ENCODE measurements at places on chromosomes 11 and 22.

DNA sequence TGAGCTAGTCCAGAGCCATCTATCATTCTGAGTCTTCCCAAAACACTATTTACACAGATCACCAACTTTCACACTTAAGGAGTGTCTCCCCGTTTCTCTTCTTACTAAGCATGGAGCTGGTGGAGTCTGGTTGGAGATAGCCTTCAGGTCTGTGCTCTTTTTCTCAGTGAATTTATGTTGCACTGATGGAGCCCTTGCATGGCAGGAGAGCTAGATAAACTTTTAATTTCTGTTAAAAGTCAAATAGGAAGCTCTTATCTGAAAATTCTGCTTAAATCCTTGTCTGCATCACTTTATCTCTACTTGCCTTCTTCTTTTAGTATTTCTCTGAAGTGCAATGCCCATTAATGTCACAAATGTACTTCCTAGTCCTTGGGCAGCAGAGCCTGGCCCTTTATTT, 63.4 kb downstream of the ST3GAL4 start:
- DNase-seq: no peak

GRCh38 chr22:22858559-22858937, 29.1 kb upstream of the IGLL5 start:
- no peak for DNase-seq

DNA sequence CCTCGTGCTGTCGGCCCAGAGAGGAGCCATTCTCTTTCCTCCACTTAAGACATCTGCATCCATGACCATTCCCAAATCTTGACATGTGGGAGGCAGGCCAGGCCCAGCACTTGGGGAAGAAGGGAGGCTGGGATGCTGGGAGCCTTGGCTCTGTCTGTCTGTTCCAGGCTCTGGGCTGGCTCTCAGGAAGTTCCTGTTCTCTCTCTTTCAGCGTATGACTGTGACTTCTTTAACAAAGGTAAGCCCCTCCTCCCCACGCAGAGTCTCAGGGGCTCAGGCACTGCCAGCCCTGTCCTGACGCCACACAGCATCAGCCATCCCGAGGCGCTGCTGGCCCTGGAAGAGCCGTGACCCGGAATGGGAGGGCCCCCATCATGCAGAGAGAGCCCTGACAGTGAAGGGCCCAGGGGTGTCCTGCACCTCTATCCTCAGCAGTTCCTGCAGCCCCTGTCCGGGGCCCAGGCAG, 52.4 kb downstream of the OTOG start:
- DNase-seq: no peak

DNA sequence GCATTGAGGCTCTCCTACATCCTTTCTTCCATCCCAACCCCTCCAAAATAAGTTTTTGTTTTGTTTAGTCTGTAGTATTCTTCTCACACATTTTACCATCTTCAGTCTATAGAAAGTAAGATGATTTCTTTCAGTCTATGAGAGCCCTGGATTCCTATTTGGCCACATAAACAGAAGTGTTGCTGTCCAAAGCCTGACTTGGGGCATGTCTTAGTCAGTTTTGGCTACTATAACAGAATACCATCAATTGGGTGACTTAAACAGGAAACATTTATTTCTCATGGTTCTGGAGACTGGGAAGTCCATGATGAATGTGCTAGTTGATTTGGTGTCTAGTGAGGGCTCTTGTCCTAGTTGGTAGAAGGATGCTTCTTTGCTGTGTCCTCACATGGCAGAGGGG, 146.8 kb upstream of the DDI1 start:
- no peak for DNase-seq

DNA sequence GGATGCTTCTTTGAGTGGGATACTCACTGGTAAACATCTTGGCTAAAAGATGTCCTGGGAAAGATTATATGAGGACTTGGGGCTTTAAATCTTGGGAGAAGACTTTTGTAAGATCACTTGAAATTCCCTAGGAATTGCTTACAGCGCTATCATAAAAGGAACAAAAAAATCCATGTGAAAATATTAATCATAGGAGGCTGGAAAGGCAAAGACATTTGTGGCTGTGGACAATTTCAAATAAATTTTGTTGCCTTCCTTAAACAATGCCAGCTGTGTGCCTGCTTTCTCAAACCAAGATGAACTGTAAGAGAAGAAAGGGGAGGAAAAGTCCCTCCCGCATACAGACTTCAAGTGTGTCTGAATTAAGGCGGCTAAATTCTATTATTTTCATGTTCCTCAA, 75.6 kb downstream of the SNX19 start:
- DNase-seq: no peak

- DNase-seq: no peak
Observed at GRCh38 chr22:44229331-44229730, 48.6 kb downstream of the PARVG start.

DNA sequence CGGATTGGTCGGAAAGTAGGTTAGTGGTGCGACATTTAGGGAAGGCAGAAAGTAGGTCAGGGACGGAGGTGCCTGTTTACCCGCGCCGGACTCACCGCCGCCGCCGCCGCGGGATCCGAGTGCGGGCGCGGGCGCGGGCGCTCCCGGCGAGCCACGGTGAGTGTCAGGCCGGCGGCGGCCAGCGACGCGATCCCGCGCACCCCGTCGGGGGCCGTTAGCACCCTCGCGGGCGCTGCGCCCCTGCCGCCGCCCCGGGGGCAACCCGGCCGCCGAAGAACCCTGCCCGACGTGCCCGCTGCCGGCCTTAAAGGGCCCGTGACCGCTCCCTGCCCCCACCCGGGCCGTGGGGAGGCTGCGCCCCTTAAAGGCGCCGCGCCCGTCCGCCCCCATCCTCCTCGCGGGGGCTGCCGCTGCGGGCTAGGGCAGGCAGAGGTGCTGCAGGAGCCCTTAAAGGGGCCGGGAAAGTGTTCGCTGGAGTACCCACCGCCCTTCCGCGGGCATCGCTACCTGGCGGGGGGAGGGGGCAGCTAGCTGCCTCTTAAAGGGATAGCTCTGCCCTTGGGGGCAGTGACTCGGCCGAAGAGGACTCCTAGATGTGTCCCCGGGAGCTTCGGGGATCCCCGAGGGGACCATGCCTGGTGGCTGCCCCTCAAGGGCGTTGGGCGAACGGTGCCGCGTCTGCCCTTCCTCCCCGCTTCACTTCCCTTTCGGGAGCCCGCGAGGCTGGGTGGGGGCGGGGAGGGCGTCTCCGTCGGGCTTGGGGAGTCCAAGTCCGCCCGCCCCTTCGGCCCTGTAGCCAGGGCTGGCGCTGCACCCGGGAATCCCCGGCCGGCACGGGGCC, at the start of gene BMAL1:
Gene BMAL1, plus strand, starts transcription at position 23 of the 841 bp plus-strand sequence. CDS start 76,519 bp downstream, outside the sequence.
- DNase-seq: no peak

DNA sequence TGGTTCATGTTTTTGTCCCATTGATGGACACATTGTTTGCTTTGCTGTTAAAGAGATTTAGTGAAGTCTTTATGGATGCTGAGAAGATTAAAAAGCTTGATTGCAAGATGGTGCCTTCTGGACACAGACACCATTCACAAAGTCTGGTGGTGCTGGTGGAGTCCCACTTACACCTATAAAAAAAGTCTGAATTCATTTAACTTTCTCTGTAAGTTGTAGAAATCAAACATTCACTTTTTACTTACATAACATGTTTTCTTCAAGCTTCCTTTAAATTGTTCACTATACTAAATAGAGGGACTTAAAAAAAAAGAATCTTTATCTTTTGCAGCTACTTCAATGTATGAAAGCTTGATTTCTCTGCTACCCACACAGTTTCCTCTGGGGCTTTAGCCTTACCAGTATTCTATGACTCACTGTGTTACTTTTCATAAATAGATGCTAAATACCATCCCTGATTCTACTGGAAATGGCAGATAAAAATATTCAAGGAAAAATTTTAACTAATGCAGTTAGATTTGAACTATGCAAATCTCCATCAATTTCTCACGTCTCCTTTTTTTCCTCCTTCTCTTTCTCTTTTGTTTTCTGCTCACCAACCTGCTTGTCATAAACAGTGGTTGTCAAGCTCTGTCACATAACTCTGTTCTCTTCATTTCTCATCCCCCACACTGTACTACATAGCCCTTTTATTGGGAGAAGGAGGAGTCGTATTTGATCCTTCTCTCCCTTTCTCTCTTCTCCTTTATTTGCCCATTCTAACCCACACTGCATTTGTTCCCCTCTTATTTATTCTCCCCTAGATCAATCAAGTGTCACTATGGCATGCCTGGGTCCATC, 89.7 kb downstream of the FAM76B start:
- DNase-seq: no peak

DNA sequence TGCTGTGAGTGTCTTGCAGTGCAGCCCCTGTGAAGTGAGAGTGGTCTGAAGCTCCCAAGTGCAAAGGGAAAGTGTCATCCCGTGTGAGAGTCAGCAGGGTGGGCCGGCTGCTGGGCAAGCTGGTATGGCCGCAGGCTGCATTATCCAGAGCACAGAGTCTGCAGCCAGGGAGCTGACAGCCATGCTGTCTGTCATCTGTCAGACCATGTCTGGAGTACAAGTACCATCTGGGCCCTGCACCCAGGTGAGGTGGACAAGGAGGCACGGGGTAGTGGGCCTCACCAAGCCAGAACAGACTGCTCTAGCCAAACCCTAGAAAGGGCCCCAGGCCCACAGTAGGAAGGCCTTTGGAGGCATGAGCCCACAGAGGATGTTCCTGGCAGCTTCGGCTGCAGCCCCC, 20.2 kb downstream of the LMO1 start:
- DNase-seq: no peak

DNA sequence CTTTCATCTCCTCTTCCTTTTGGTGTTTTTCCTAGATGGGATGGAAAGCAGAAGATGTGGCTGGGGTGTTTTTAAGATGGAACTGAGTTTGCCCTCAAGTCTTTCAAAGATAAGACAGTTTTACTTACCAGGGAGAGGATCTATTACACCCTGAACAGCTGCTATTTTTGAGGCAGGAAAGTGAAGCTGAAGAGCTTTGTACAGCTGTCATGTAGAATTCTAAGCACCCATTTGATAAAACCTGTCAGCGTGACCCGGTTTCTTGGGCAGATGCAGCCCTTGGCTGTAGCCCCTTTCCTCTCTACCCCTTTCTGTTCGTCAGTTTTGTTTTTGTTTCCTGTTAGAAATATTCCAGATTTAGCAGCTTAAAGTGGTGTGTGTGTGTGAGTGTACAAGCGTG, 35.2 kb downstream of the FAT3 start:
- DNase-seq: no peak

- no peak for DNase-seq
Observed at GRCh38 chr22:42152661-42153270, 22.2 kb upstream of the CYP2D6 start.

- no peak for DNase-seq
Observed at GRCh38 chr11:93694557-93694956, 33.1 kb downstream of the CEP295 start.

DNA sequence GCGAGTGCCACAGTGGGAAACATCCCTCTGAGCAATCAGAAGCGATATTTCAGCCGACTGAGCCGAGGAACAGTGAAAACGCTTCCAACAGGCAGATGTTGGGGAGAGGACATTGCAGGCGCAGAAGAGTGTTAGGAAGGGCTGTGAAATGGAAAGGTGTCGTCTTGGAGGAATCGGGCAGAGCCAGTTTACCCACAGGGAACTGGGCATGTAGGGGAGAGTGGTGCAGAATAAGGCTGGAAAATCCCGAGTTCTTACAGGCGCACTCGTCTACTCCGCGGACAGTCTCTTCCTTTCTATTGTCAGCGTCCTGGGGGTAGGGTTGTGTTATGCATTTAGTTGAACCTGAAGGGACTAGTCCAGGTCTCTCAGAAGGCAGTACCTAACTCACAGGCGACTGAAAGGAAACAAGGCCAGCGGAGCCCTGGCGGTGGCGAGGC, 1.1 kb upstream of the APLP2 start:
- DNase-seq: no peak

DNA sequence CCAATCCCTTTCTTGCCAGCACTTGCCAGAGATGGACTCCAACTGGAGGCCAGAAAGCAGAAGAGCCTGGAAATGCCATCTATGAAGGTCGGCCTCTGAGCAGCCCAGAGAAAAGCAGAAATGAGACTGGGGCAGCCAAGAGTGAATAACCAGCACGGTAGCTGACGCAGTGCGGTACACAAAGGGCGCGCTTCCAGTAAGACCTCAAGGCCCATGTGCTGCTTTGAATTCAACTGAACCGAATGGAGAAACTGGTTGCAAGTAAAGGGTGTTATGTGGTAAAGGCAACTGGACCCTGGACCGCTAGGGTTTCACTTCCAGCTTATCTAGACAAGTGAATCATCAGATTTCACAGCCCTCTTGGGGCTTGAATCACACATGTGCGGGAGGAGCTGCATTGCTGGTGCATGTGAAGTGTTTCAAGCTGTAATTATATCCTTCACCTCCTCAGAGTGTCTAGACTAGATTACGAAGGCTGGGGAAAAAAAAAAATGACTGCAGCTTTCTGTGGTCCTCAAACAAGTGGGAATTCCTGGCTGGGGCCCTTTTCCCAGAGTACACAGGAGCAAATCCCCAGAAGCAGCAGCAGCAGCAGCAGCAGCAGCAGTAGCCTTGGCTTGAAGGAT, 128.9 kb downstream of the CCDC34 start:
- no peak for DNase-seq

All from activated CD8-positive, alpha-beta memory T cell treated with anti-CD3 and anti-CD28 coated beads for 1 hour (primary cell).